Activated CD4-positive, CD25-positive, alpha-beta regulatory T cell treated with anti-CD3 and anti-CD28 coated beads, Interleukin-2, amount 50 U/mL, for 72 hours (primary cell): ENCODE measurements at places on chromosomes 2 and 18.

- no peak for DNase-seq
These were observed 511.5 kb downstream of the TNS1 start for GRCh38 chr2:217491271-217491670.

DNA sequence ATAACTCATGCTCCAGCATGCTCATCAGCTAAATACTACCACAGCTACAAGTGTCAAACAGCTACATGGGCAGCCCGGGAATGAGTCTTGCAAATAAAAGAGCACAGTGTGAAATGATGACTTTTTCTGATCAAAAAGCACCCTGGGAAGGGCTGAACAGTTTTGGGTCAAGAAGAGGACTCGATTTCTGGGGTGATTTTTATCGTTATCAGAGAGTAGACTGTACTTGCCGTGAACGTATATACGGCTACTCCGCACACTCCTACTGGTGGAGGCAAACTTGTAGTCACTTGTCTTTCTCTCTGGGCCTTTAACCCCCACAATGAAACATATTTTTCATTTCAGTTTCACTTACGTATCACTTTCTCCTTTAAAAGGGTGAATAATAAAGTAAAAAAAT, 54.4 kb downstream of the NCKAP5 start:
- DNase-seq = no peak

DNA sequence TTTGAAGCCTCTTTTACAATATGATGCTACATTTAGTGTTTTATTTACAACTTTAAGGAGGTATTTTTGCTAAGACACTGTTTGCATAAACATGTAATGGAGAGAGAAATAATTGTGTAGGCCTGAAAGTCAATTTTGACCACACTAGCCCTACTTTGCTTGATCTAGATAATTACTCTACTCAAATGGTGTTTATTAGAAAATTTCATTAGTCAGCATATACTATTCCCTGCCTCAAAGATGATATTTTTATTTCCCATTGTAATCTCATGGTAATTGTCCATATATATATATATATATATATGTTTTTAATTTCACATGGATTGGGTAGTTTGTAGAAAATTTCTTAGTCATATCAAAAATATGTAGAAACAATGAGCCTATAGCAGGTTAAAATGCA, 632.2 kb downstream of the SATB2 start:
- DNase-seq = no peak

DNA sequence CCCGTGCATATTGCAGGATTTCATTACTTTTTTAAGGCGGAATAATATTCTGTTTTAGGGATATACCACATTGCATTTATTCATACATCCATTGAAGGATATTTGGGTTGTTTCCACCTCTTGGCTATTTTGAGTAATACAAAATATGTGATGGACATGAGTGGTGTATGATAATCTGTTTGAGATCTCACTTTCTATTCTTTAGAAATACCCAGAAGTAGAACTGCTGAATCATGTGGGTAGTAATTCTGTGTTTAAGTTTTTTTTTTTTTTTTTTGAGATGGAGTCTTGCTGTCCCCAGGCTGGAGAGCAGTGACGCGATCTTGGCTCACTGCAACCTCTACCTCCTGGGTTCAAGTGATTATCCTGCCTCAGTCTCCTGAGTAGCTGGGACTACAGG, 201.4 kb downstream of the NYAP2 start:
- no peak for DNase-seq

DNA sequence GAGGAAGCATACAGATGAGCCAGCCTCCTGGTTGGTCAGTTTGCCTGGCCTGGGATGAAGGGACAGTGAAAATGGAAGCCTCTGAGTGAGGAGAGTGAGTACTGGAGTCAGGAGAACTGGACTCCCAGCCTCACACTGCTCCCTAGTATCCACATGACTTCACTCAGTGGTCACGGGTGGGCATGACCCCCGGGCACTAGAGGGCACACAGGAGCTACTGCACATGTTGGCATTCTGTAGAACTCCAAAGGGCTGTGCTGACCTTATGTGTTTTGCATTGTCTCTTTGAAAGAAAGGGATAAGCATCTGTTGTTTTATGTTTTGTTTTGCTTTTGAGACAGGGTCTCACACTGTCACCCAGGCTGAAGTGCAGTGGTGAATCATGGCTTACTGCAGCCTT, 23.7 kb downstream of the NCAPH start:
- DNase-seq = no peak

GRCh38 chr2:8580316-8581233, 101.3 kb upstream of the ID2 start:
- no peak for DNase-seq

- DNase-seq = no peak
These were observed 127.0 kb downstream of the PLEKHM3 start for GRCh38 chr2:207898354-207898695.

DNA sequence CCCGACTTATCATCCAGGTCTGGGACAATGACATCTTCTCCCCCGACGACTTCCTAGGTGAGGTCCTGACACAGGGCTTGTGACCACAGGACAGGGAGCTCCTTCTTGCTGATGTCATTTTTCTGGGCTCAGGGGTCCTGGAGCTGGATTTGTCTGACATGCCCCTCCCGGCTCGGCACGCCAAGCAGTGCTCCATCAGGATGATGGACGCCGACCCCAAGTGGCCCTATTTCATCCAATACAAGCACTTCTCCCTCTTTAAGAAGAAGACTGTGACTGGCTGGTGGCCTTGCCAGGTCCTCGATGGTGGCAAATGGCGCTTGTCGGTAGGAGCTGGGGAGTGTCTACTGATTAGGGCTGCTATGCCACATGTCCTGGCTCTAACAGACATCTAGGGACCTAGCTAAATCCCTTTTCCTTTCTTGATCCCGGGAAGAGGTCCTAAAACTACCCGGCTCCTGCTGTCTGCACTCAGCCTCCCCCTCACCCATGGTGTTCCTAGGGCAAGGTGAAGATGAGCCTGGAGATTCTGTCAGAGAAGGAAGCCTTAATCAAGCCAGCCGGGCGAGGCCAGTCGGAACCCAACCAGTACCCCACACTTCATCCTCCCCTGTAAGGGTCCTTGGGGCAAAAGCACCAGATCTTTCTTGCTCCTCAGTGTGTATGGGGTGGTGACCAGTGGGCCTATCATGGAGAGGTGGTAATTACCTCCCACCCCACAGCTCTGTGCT, 36.7 kb downstream of the LMAN2L start:
- DNase-seq = no peak

- DNase-seq = no peak
These were observed 153.3 kb downstream of the PKP4 start for GRCh38 chr2:158610059-158610458.

DNA sequence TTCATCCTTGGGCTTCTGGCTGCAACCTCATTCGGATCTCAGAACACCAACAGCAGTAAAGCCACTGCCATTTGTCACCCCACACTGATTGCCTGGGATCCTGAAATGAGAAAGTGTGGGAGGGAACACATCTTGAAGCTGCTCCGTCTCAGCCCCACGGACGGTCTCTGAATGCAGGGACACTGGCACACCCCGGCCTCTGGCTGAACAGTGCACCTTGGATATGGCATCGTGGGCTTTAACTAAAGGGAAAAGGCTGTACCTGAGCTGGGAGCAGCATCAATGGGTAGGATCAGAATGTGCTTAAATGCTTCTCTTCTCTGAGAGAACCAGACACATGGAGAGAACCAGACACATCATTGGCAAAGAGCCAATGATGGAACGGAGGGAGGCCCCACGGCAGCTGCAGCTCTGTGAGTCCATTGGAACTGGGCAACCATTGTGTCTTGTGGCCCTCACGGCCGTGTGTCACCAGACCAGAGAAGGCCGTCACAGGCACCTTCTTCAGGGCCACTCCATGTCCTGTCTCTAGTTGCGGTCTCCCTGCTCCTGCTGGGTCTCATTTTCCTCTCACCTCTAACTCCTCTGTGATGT, 193.4 kb upstream of the MYT1L start:
- DNase-seq = no peak

GRCh38 chr2:11376071-11376470, 31.6 kb upstream of the ROCK2 start:
- DNase-seq = no peak

GRCh38 chr2:28632791-28633190, 118.8 kb upstream of the PPP1CB start:
- DNase-seq = no peak

GRCh38 chr2:241219030-241219382, 30.5 kb downstream of the ANO7 start:
- no peak for DNase-seq

GRCh38 chr2:207150284-207150683, 15.5 kb downstream of the KLF7 start:
- no peak for DNase-seq

- DNase-seq = no peak
These were observed 40.6 kb upstream of the EPAS1 start for GRCh38 chr2:46256563-46257142.

- no peak for DNase-seq
These were observed 1658.1 kb downstream of the LRP1B start for GRCh38 chr2:140472676-140473075.

GRCh38 chr18:58195278-58195765, 151.3 kb downstream of the NEDD4L start:
- DNase-seq = no peak

GRCh38 chr2:24179683-24180082, 4.8 kb downstream of the FAM228A start:
- DNase-seq = no peak

- no peak for DNase-seq
These were observed 90.6 kb upstream of the LDAH start for GRCh38 chr2:20913491-20913890.

DNA sequence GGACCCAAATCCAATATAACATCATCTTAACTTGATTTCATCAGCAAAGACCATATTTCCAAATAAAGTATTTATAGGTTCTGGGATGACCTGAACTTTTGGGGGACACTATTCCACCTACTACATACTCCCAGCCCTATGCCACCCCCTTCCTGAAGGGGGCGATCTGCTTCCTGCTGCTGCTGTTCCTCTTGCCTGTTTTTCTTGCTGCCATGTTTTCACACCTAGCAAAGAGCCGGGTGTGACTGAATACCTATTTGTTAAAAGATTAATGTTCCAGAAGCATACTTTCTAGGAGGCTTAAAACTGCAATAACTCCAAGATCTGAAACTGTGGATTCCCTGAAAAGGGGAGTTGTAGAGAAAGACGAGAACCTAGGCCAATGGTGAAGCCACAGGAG, 89.7 kb downstream of the ICOS start:
- no peak for DNase-seq

- no peak for DNase-seq
These were observed 109.5 kb downstream of the RAPGEF4 start for GRCh38 chr2:172845028-172845630.

- DNase-seq = no peak
These were observed 16.0 kb upstream of the IKZF2 start for GRCh38 chr2:213167271-213167930.

GRCh38 chr2:160534249-160534648, 40.6 kb upstream of the RBMS1 start:
- no peak for DNase-seq

DNA sequence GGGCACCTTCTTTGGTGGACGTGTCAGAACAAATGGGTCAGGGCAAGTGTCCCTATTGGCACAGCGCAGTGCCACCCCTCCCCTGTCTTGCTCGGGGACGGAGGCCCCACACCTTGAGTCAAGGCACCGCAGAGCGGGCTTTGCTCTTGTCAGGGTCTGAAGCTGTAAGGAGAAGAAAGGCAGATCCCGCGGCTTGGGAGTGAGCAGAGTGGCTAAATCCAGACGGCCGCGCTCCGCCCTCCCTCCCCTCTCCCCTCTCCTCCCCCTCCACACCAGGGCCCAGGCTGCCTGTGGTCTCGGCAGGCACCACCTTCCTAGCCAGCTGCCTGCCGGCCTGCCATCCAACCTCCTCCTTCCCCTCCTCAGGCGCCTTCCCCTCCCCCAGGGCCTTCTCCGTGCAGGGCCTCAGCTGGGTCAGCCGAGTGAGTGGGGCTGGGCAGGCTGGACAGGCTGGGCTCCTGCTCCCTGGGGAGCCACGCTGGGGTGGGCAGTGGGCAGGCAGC, 25.8 kb downstream of the SPEG start:
- no peak for DNase-seq

DNA sequence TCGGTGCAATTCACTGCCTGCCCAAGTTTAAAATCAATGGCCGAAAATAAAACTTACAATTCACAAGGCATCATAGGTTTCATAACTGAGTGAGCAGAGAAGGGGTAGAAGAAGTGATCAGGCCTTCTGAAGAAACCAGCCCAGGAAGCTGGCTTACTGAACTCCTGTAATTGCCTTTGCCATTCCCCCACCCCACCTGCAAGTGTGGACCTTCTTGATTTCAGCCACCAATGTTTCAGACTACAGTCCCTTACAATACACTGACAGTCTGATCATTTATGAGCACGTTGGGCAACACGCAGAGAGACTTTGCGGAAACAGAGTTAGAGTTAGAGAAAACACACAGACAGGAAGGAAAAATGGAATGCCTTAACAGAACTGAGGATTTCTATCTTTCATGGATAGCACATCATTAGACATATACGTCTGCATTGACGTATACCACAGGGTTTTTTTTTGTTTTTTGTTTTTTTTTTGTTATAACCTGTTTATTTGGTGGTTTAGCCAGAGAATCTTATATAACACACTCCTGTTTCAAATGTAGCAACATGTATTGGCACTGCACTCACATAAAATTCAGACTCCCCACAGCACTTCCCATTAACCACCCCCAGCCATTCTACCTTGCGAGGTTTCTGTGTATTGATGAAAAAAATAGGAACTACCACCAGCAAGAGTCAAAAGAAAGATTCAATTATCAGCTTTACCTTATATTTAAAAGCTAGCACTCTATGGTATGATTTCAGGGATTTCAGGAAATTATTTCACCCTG, 126.4 kb downstream of the CACNB4 start:
- no peak for DNase-seq

GRCh38 chr2:11697103-11697871, 27.3 kb upstream of the NTSR2 start:
- no peak for DNase-seq

GRCh38 chr2:61167579-61167978, 5.6 kb downstream of the C2orf74 start:
- no peak for DNase-seq

DNA sequence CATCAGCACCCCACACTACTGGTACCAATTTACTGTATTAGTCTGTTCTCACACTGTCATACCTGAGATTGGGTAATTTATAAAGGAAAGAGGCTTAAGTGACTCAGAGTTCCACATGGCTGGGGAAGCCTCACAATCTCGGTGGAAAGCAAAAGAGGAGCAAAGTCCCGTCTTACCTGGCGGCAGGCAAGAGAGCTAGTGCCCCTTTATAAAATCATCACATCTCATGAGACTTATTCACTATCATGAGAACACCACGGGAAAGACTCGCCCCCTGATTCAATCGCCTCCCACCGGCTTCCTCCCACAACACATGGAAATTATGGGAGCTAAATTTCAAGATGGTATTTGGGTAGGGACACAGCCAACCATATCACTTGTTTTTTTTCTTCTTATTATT, 717.2 kb downstream of the TRIB2 start:
- DNase-seq = no peak
